ENCODE measurements at places on chromosomes 11 and 22.

- DNase-seq, result peak; percentile 79
Observed at GRCh38 chr11:95149651-95150364, 60.2 kb downstream of the ENDOD1 start.

DNA sequence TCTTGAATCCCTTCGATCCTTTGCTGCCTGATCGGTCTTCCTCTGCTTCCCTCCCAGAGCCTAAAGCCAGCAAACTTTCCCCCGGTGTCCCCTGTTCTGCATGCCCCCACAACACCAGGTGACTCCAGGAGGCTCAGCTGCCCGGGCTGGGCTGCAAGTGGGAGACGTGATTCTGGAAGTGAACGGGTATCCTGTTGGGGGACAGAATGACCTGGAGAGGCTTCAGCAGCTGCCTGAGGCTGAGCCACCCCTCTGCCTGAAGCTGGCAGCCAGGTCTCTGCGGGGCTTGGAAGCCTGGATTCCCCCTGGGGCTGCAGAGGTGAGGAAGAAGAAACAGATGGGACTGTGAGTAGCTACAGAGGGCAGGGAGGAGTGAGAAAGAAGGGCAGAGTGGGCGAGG is 3.6 kb downstream of the NHERF4 start:
- DNase-seq, result no peak

DNA sequence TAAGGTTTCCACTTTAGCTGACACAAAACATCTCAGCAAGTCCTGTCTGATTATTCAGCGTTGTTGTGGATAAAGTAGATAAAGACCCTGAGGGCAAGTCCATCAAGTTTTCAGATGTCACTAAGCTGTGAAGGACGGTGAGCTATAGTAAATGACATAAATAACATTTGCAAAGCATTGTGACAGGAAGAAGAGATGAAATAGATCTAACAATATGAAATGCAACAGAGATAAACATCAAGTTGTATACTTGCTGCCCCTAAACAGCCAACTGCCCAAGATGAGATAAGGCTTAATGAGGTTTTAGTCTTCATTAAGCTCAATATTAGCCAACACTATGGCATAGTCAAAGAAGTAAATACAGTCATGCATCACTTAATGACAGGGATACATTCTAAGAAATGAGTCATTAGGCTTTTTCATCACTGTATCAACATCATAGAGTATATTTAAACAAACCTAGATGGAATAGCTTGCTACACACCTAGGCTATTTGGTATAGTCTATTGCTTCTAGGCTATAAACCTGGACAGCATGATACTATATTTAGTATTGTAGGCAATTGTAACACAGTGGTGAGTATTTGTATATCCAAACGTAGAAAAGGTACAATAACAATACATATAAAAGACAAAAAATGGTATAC is 625.1 kb upstream of the ANO5 start:
- no peak for DNase-seq

DNA sequence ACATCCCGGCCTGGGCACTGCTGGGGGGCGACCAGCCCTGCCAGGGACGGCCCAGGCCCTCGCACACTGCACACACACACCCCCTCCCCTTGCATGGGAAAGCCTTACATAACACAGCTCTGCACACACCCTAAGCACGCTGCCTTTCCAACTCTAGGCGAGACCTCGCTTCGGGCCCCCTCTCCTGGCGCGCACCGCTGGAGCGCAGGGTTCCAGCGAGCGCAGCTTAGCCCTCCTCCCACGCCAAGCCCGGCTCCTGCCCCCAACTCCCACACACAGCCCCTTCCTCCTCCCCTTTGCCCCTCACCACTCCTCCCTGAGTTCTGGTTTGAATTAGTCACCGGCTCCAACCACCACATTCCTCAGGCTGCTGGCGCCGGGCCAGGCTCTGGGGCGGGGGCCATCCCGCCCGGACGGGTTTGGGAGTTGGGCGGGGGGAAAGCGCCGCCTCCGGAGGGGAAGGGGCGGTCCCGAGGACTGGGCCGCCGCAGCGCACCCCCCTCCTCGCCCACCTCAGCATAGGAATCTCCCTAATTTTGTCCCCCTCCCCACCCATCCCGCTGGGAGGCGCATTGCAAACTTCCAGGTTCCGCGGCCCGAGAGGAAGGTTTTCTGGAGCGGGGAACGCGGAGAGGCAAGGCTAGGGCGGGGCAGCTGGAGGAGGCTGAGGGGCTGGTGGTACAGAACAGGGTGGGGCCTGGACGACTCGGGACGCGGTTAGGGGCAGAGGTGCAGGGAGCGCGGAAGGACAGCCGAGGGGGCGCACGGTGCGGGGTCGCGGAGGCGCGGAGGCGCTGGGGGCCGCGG is 966 bp downstream of the AHNAK start:
- peak; percentile 97 for DNase-seq

DNA sequence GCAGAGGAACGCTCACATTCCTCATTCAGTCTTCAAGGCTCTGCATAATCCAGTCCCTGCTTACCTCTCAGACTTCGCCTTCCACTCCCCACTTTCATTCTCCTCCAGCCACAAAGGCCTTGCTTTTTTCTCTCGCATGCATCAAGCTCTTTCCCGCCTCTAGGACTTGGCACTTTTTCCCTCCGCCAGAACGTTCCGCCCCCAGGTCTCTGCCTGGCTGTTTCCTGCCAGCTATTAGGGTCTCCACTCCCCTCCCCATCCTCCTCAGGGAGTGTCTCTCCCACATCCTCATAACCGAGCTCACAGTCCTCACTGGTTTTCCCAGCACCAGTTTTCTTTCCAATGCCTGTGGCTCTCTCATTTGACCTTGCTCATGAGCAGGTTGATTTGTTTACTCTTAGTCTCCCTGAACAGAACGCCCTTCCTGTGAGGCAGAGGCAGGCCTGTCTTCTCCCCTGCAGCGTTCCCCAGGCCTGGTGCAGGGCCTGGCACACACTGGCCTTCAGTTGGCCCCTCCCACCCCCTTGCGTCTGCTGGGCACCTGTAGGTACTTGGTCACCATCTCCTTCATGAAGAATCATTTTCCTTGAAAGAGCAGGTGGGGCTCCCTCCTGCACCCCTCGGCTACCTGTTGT is 75.2 kb downstream of the RTL6 start:
- DNase-seq, result peak; percentile 28

- DNase-seq, result no peak
Observed at GRCh38 chr11:132844956-132845696, 687.2 kb downstream of the OPCML start.

GRCh38 chr22:17302616-17303015 is 66.6 kb upstream of the CECR2 start:
- no peak for DNase-seq

- DNase-seq, result no peak
Observed at GRCh38 chr11:47018637-47019036, 82.1 kb downstream of the CSTPP1 start.

GRCh38 chr22:22959147-22959827 is 71.7 kb downstream of the IGLL5 start:
- peak; percentile 92 for DNase-seq

- DNase-seq, result no peak
Observed at GRCh38 chr22:36641902-36642640, 61.5 kb downstream of the CACNG2 start.

GRCh38 chr11:59992425-59992824 is 24.6 kb upstream of the OOSP4B start:
- DNase-seq, result no peak

DNA sequence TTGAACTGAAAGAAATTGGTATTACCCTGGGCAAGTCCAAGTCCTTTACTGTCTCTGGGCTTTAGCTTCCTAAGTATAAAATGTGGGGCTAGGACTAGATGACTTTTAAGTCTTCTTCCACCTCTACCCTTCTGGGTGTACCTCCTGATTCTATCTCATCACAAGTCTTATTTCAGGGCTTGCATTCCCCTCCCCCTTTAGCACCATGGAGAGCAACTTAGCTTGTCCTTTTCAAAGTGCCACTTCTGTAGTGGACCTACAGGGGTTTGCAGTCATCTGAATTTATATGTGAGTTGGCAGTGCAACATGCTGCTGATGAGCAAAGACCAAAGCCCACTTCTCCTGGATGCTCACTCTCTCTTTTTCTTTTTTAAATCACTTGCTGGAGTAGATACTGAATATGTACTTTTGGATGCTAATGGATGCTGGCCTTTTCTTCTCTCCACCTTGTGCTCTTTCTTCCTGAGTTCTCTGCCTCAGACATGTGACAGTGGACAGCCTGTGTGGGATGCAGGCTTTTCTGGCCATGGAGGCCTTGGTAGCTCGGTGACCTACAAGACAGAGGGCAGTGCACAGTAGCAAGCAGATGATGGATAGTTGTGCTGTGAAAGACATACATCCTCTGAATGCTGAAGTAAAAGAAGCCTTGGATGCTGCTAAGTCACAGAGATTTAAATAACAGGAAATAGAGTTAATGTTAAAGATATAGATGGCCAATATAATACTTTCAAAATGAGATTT is 185.0 kb downstream of the NELL1 start:
- no peak for DNase-seq

DNA sequence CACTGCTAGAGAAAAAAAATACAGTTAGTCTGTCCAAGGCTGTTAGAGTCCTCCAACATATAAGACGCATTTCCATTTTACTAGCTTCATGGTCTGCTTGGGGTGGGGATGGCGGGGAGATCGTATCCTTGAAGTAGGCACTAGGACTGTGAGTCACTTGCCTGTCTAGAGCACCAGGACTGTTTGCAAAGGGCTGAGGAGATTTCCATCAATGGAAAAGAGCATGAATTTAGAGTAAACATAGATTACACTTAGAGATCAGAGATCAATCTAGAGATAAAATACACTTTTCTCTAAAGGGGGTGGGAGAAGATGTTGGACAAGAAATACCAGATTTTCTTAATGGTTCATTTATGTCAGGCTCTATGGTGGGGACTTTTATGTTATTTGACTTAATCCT is 1.7 kb upstream of the MS4A7 start:
- no peak for DNase-seq

DNA sequence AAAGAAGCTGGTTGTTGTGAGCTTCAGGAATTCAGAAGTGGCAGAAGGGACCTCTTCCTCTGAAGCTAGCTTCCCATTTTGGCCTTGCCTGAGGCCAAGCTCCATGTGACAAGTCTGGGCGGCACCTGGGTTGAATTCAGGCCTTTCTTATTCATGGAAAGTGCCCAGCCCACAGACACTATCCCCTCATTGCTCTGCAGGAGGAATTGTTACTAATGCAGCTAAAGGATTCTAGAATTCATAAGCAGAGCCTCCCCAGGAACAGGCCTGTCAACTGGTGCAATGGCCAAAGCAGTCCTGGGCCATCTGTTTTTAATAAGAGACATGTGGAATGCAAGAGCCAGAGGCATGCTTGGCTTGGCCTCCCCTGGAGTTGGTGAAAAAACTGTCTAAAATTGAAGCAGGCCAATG is 71.4 kb downstream of the SLC1A2 start:
- no peak for DNase-seq

DNA sequence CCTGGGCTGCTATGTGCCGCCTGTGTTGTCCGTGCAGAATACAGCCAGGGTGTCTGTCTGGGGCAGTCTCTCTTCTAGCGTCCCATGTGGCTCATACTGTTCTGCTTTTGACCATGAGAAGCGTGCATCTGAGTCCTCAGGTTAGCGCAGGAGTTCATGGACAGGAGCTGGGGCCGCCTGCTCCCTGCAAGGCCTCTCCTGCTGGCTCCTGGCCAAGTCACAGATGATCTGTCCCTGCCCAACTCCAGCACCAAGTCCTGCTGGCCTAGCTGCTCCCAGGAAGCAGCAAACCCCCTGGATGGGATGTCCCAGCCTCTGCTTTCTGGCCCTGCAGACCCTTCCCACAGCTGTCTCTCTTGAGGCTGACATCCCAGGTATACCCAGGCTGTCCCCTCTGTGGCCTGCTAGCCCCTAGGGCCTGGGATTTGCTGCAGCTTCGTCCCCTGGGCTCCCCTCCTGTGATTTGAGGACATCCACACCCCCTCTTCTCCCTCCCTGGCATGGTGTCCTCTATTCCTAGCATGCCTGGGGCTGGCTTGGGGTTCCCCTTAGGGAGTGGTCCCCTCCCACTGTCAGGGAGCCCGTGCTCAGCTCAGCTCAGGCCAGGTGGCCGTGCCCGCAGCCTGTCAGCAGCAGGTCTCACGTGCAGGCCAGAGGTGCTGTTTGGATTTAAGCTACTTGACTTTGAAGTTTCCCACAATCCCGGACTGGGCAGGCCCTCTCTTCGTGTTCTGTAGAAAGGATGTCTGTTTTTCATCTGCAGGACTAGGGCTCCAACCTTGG is 17.8 kb downstream of the PRR5 start:
- DNase-seq, result no peak

DNA sequence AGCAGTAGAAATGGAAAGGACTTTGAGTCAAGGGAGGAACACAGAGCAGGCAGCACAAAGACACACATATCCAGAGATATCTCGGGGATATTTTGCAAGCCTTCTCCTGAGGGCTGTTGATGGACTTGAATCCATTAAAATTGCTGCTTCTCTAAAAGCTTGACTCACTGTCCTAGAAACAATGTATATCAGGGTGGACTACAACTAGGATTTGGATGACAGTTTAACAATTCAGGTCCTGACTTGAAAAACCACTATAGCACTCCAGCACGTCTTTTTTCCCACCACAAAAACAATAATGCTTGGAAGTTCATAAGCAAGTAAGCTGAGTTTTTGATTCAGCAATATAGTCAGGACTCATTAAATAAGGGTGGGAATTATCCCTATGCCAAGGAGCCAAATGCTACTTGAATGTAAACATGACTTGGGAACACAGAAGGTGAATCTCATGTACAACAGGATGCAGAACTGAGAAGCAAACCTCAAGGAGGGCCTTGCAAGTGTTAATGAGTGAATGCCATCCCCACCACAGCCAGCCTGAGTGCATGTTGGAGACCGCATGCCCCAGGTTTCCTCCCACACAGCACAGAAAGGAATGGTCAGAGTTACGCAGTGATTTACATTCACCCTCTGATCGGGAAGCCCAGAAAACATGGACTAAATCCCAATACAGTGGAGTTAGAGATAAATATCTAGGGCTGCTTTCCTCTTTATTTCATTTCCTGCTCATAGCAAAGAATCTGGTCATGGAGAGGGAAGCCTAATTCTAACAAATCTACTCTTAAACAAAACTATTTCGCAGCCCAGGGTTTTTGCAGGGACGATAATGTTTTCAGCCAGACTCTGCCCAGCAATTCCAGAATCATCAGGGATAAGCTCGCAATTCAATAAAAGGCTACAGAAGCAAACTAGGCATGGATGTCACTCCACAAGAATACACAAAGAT is 98.4 kb upstream of the OR9G4 start:
- DNase-seq, result no peak

DNA sequence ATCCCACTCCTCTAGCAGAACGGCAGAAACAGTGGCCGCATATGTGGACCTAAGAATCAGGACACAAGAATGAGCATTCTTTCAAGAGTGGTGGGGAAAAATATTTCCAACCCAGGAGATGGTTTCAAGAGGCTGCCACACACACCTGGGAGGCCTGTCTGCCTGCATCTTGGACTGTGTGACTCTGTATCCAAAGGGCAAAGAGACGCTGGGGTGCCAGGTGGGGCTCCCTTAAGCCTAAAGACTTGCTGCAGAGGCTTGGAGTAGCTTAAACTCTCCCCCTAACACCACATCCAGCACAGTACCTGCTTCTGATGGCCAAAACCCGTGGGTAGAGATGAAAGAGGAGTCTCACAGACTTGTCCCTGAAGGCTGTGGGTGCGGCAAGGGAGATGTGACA is 3.5 kb downstream of the CXCR5 start:
- DNase-seq, result no peak

- DNase-seq, result no peak
Observed at GRCh38 chr11:72815110-72815618, 953 bp downstream of the ATG16L2 start.

Measured in sciatic nerve (tissue), 2 donors.